ENCODE measurements at places on chromosomes 4 and X. TPM values are rescaled to one million over a fixed set of nuclear protein-coding genes. Genes with fewer than 3 reads are reported as not detected.

- no peaks in the 10 kb centered on the region for H3K36me3 ChIP-seq
- DNase-seq = no peak
- no peaks in the 10 kb centered on the region for H3K4me1 ChIP-seq
- no peak overlapping the region for H3K27ac ChIP-seq
Measured at GRCh38 chrX:42996861-42997260, 218.9 kb upstream of the PPP1R2C start.

GRCh38 chrX:14228611-14229010 is 198.9 kb upstream of the GEMIN8 start:
- no peak overlapping the region for H3K4me3 ChIP-seq
- no peak for DNase-seq
- H3K36me3 ChIP-seq = no peaks in the 10 kb centered on the region
- H3K4me1 ChIP-seq = no peaks in the 10 kb centered on the region
- H3K27ac ChIP-seq = no peak overlapping the region
- H3K27me3 ChIP-seq = no peaks in the 10 kb centered on the region

GRCh38 chrX:40661489-40661888 is 14.1 kb upstream of the CXorf38 start:
- peaks cover 55% of the 10 kb centered on the region for H3K36me3 ChIP-seq
- no peak overlapping the region for H3K4me3 ChIP-seq
- no peak for DNase-seq
- no peak overlapping the region for H3K27ac ChIP-seq
- H3K27me3 ChIP-seq = no peaks in the 10 kb centered on the region

DNA sequence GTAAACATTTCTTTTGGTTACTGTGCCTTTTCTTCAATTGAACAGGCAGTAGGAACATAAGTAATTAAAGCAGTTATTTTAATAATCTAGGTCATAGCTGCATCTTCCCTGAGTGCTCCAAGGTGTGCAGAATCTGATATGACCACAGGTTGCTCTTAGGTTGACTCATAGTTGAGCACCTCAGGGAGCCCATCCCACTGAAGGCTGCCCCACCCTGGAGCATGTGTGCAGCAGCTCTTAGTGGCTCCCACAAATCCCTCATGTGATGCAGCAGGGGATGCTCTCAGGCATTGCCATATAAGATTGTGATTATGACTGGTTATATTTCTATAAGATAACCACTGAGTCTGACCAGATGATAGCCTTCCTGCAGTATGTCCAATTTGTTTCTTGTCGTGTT is 72.3 kb downstream of the ZNF518B start:
- H3K4me3 ChIP-seq = no peak overlapping the region
- no peak for DNase-seq
- H3K4me1 ChIP-seq = no peaks in the 10 kb centered on the region
- no peaks in the 10 kb centered on the region for H3K27me3 ChIP-seq
- no peaks in the 10 kb centered on the region for H3K36me3 ChIP-seq

GRCh38 chrX:131827935-131828334 is 195.2 kb upstream of the STK26 start:
- no peak overlapping the region for H3K4me3 ChIP-seq
- peaks cover 14% of the 10 kb centered on the region for H3K4me1 ChIP-seq
- no peaks in the 10 kb centered on the region for H3K36me3 ChIP-seq
- no peak overlapping the region for H3K27ac ChIP-seq

GRCh38 chr4:94802091-94802490 is 44.3 kb downstream of the BMPR1B start:
- no peak for DNase-seq
- no peaks in the 10 kb centered on the region for H3K27me3 ChIP-seq
- no peak overlapping the region for H3K4me3 ChIP-seq
- no peaks in the 10 kb centered on the region for H3K36me3 ChIP-seq
- no peak overlapping the region for H3K27ac ChIP-seq

Gene TCEAL5
- polyA plus RNA-seq = not detected

Gene TENT5D
- not detected for polyA plus RNA-seq

Gene USP9X
- 27.8 TPM for polyA plus RNA-seq

Gene TCP11X2
- not detected for polyA plus RNA-seq

Gene RIPPLY1
- polyA plus RNA-seq = not detected
